ENCODE measurements at places on chromosomes 12 and 14. TPM values are rescaled to one million over a fixed set of nuclear protein-coding genes. Genes with fewer than 3 reads are reported as not detected.

DNA sequence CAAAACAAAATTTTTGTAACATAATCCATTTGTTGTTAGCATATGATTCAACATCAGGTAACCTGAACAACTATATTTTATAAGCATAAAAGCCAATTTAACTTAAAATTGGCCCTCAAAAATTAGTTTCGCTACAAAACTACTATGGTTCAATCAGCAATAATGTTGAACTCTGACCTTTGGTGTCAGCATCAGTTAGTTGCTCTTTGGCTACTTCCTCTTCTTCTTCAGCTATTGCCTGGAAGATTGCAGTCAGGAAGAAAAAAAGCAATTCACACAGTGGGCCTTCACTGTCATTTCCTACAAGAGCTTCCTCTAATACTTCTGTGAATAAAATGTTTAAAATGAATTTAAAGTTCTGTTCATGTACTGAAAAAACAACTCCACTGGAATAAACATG is 78.2 kb upstream of the CFL2 start:
- H3K36me3 ChIP-seq, result peaks cover 43% of the 10 kb centered on the region
- no peak overlapping the region for H3K27ac ChIP-seq
- no peaks in the 10 kb centered on the region for H3K4me1 ChIP-seq
- H3K27me3 ChIP-seq, result no peaks in the 10 kb centered on the region
- DNase-seq, result no peak

The MBD6 gene
- total RNA-seq, result 67.5 TPM

- H3K4me1 ChIP-seq, result peaks cover 5% of the 10 kb centered on the region
- H3K27ac ChIP-seq, result no peak overlapping the region
- H3K36me3 ChIP-seq, result peaks cover 68% of the 10 kb centered on the region
- no peaks in the 10 kb centered on the region for H3K27me3 ChIP-seq
Observed at GRCh38 chr14:23076785-23077408, 18.0 kb downstream of the ACIN1 start.

- H3K36me3 ChIP-seq, result peaks cover 11% of the 10 kb centered on the region
- peaks cover 46% of the 10 kb centered on the region for H3K4me1 ChIP-seq
- DNase-seq, result no peak
- no peak overlapping the region for H3K27ac ChIP-seq
- H3K27me3 ChIP-seq, result no peaks in the 10 kb centered on the region
- no peak overlapping the region for H3K4me3 ChIP-seq
Observed at GRCh38 chr12:45231515-45232145, 15.7 kb downstream of the ANO6 start.

- DNase-seq, result no peak
- H3K27me3 ChIP-seq, result peaks cover 10% of the 10 kb centered on the region
- H3K4me1 ChIP-seq, result peaks cover 2% of the 10 kb centered on the region
- H3K4me3 ChIP-seq, result no peak overlapping the region
- no peak overlapping the region for H3K27ac ChIP-seq
- H3K36me3 ChIP-seq, result no peaks in the 10 kb centered on the region
Observed at GRCh38 chr14:104656014-104656714, 33.3 kb upstream of the INF2 start.

- no peak for DNase-seq
- peaks cover 10% of the 10 kb centered on the region for H3K4me1 ChIP-seq
- H3K36me3 ChIP-seq, result no peaks in the 10 kb centered on the region
- H3K27me3 ChIP-seq, result no peaks in the 10 kb centered on the region
- H3K27ac ChIP-seq, result no peak overlapping the region
- H3K4me3 ChIP-seq, result no peak overlapping the region
Observed at GRCh38 chr14:80585506-80585835, 356.1 kb downstream of the CEP128 start.

The ASCL1 gene
- total RNA-seq, result not detected

- H3K4me1 ChIP-seq, result no peaks in the 10 kb centered on the region
- H3K36me3 ChIP-seq, result no peaks in the 10 kb centered on the region
- no peak overlapping the region for H3K4me3 ChIP-seq
- DNase-seq, result no peak
- H3K27me3 ChIP-seq, result no peaks in the 10 kb centered on the region
Observed at GRCh38 chr14:104363891-104364760, 215.4 kb upstream of the C14orf180 start.

GRCh38 chr12:120408771-120409170 is 29.1 kb upstream of the COX6A1 start:
- H3K27ac ChIP-seq, result no peak overlapping the region
- DNase-seq, result no peak
- no peak overlapping the region for H3K4me3 ChIP-seq
- H3K27me3 ChIP-seq, result no peaks in the 10 kb centered on the region

The CLEC4C gene
- not detected for total RNA-seq

GRCh38 chr12:80186727-80187217 is 87.4 kb downstream of the OTOGL start:
- peaks cover 2% of the 10 kb centered on the region for H3K27me3 ChIP-seq
- no peak overlapping the region for H3K4me3 ChIP-seq
- no peaks in the 10 kb centered on the region for H3K36me3 ChIP-seq
- no peak overlapping the region for H3K27ac ChIP-seq

DNA sequence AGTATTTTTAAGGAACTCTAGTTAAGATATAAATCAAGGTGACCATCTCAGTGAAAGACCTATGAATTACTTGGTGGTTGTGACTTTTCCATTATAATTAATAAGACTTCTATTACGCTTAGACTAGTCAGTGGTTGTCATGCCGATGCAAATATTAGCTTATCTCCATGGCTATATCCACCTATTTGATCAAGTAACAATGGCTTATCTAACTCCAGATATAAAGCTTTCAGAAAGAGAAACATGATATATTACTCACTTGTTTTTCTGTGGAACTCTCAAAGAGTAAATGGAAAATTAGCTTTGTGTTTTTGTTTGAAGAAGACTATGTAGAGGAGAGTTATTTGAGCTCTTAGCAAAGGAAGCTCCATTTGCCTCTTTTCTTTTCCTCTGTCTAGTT is 323.8 kb upstream of the DCN start:
- H3K4me3 ChIP-seq, result no peak overlapping the region
- no peaks in the 10 kb centered on the region for H3K4me1 ChIP-seq
- DNase-seq, result no peak
- H3K27me3 ChIP-seq, result peaks cover 2% of the 10 kb centered on the region
- no peaks in the 10 kb centered on the region for H3K36me3 ChIP-seq
- no peak overlapping the region for H3K27ac ChIP-seq

The TMEM52B gene
- not detected for total RNA-seq

DNA sequence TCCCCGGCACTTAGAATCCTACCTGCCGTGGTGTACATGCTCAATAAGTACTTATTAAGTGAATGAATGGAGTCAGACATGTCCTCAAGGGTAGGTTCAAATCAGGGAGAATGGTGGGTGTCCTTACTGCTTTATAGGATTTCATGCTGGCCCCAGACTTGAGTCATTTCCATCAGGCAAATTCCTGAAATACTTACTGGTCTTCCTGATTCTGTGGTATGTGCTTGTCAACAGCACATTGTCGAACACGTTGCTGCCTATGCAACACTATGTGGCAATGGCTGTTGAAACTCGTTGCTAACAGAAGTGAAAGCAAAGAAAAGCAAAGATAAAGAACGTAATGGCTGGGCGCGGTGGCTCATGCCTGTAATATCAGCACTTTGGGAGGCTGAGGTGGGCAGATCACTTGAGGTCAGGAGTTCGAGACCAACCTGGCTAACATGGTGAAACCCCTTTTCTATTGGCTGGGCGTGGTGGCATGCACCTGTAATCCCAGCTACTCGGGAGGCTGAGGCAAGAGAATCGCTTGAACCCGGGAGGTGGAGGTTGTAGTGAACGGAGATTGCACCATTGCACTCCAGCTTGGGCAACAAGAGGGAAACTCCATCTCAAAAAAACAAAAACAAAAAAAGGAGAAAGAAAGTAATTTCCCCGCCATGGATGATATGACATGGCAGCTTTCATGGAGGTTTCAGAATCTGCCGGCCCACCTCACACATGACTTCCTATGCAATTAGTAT is 214.9 kb downstream of the ZFP36L1 start:
- H3K36me3 ChIP-seq, result no peaks in the 10 kb centered on the region
- H3K27me3 ChIP-seq, result no peaks in the 10 kb centered on the region
- DNase-seq, result no peak
- H3K27ac ChIP-seq, result no peak overlapping the region
- no peak overlapping the region for H3K4me3 ChIP-seq

The SRRM4 gene
- not detected for total RNA-seq

DNA sequence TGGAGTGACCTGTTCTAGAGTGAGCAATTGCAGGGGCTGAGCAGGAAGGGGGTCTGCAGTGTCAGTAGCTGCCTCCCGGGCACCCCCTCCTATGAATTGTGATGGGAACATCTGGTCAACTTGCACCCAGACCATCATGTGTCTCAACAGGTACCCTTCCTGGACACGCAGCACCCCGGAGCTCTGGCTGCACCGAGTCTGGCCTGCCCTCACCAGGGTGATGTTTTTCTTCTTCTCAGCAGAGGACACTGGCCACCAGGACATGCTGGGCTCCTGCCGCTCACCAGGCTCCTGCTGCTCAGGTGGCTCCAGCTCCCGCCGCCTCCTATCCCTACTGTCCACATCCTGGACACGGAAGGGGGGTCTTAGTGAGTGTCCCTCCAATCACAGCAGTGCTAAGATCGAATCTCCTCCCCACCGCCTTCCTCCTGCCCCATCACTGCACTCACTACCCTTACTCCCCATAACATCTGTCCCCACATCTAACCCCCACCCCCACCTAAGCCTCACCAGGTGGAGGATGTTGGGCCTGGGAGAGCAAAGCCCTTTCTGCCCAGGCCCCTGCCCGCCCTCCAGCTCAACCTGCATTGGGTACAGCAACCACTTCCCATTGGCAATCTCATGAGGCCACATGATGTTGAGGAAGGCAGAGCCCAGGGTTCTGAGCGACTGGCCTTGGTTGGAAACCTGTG is 14.9 kb downstream of the ITGA7 start:
- no peak overlapping the region for H3K4me3 ChIP-seq
- no peak for DNase-seq
- no peaks in the 10 kb centered on the region for H3K36me3 ChIP-seq
- H3K27me3 ChIP-seq, result peaks cover 4% of the 10 kb centered on the region

The TAS2R42 gene
- total RNA-seq, result not detected

The EIF2S3B gene
- 0.62 TPM for total RNA-seq

The IL26 gene
- total RNA-seq, result 7.7 TPM

GRCh38 chr12:69338936-69339335 is 9.2 kb upstream of the LYZ start:
- no peak for DNase-seq
- peaks cover 7% of the 10 kb centered on the region for H3K4me1 ChIP-seq
- H3K4me3 ChIP-seq, result no peak overlapping the region
- H3K27ac ChIP-seq, result no peak overlapping the region
- H3K36me3 ChIP-seq, result no peaks in the 10 kb centered on the region

The SDR9C7 gene
- total RNA-seq, result not detected

The CMA1 gene
- not detected for total RNA-seq

The SOAT2 gene
- not detected for total RNA-seq

The NDUFB1 gene
- total RNA-seq, result 76.1 TPM

- peak; percentile 63 for DNase-seq
- peaks cover 65% of the 10 kb centered on the region for H3K4me1 ChIP-seq
- no peaks in the 10 kb centered on the region for H3K36me3 ChIP-seq
- no peaks in the 10 kb centered on the region for H3K27me3 ChIP-seq
- H3K27ac ChIP-seq, result peak overlapping the region; percentile 98
Observed at GRCh38 chr12:25384893-25385248, 134.1 kb upstream of the KRAS start.

DNA sequence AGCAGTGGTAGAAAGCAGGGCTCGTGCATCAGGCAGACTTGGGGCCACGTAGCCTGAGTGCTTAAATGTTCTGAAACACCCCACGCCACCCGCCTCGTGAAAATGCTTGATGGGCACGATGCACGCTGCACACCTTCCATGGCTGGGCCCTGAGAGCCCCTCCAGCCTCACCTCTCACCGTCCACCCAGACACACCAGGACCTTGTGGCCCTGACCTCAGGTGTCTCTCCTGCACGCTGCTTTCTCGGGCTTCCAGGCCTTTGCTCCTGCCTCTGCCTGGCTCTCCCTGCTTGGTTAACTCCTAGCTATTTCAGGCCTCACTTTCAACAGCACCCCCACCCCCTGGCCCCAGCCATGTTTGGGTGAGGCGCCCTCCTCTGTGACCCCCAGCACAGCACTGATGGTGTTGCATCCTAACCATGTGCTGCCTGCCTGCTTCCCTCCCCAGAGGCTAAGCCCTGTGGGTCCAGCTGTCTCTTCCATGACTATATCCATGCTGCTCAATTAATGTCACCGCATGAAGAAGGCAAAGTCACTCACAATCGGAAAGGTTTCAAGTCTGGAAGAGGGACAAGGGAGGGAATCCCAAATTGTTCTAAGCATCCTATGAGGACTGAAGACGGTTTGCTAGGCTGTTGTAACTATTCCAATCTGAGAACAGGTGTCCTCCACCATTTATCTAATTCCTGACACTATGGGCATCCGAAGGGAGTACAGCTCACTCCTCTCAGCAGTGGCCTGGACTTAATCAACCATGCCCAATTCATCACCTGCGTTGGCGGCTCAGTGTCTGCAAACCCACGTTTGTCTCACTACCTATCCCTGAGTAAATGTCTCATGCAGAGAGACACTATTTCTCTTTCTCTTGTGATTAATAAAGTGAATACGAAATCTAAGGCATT is 82.2 kb downstream of the CCDC88C start:
- H3K27me3 ChIP-seq, result no peaks in the 10 kb centered on the region
- H3K36me3 ChIP-seq, result peaks cover 54% of the 10 kb centered on the region
- no peak overlapping the region for H3K4me3 ChIP-seq
- H3K27ac ChIP-seq, result no peak overlapping the region
- no peak for DNase-seq

DNA sequence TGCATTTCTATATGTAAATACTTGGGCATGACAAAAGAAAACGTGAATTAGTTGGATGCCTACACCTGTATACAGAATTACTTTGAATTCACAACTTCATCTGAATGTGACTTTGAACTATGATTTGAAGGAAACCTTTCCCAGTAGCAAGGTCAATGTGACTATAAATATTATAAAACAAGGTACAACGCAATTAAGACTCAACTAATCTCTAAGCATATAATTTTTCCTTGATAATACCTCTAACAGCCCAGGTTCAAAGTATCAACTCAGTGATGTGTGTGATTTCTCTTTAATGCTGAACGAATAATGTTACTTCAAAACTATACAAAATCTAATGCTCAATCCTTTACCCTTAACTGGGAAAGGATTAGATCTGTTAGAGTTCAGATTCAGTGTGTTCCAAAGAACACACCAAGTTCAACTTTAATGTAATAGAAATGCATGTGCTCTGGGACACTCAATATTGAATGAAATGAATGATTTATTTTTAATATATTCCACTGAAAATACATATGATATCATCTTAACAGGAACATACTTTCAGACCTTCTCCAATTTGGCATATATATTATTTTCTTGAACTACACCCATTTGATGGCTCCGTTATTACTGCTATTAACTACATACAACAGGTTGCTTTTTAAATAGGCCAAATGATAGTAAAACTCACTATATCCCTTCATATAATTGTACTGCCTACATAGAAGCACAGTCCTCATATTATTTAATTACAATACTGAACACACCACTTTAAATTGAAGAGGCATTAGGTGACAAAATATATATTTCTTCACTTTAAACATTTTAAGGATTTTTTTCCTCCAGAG is 40.1 kb upstream of the MTERF2 start:
- DNase-seq, result no peak
- H3K4me3 ChIP-seq, result no peak overlapping the region
- H3K27ac ChIP-seq, result no peak overlapping the region
- peaks cover 6% of the 10 kb centered on the region for H3K4me1 ChIP-seq
- peaks cover 2% of the 10 kb centered on the region for H3K27me3 ChIP-seq
- H3K36me3 ChIP-seq, result no peaks in the 10 kb centered on the region

The EID3 gene
- 9.0 TPM for total RNA-seq

GRCh38 chr14:21096978-21097635 is 1.3 kb downstream of the ZNF219 start:
- H3K4me1 ChIP-seq, result peaks cover 23% of the 10 kb centered on the region
- DNase-seq, result peak; percentile 57
- H3K27ac ChIP-seq, result peak overlapping the region; percentile 61
- no peaks in the 10 kb centered on the region for H3K36me3 ChIP-seq
- H3K4me3 ChIP-seq, result peak overlapping the region; percentile 72
- H3K27me3 ChIP-seq, result peaks cover 21% of the 10 kb centered on the region

GRCh38 chr12:124379938-124380754 is 85.3 kb downstream of the RFLNA start:
- H3K36me3 ChIP-seq, result peaks cover 4% of the 10 kb centered on the region
- H3K27ac ChIP-seq, result no peak overlapping the region
